Pericardium fibroblast (primary cell): ENCODE measurements at places on chromosomes 4 and X. TPM values are rescaled to one million over a fixed set of nuclear protein-coding genes. Genes with fewer than 3 reads are reported as not detected.

Gene EVC2
- total RNA-seq = 9.7 and 9.8 TPM in 2 replicates

Gene TACR3
- not detected in 2 replicates for total RNA-seq

Gene PLS3
- 142 and 249 TPM in 2 replicates for total RNA-seq

Gene LEF1
- total RNA-seq = 0.93 TPM in 1 of 2 replicates, not detected in the other

Gene MGARP
- 16.0 and 40.5 TPM in 2 replicates for total RNA-seq

Gene CTAG1A
- not detected in 2 replicates for total RNA-seq

Gene CXCL11
- total RNA-seq = not detected in 2 replicates

Gene GLRB
- 2.3 and 3.6 TPM in 2 replicates for total RNA-seq

Gene RAB33A
- total RNA-seq = 3.6 and 10.6 TPM in 2 replicates

Gene RRH
- not detected in 2 replicates for total RNA-seq

Gene CHM
- 8.9 and 10.9 TPM in 2 replicates for total RNA-seq

Gene NUDT9
- total RNA-seq = 21.5 and 30.7 TPM in 2 replicates

Gene FAM9C
- not detected in 2 replicates for total RNA-seq

Gene NR3C2
- total RNA-seq = 0.09 and 0.12 TPM in 2 replicates

Gene SSX3
- not detected in 2 replicates for total RNA-seq

Gene ZNF827
- total RNA-seq = 5.3 and 18.5 TPM in 2 replicates

Gene LRP2BP
- total RNA-seq = under 0.01 TPM in 1 of 2 replicates, not detected in the other

Gene POU3F4
- total RNA-seq = not detected in 2 replicates

Gene DCAF8L2
- not detected in 2 replicates for total RNA-seq
